Neural progenitor cell (in vitro differentiated cells): ENCODE measurements at places on chromosomes 12 and 14. TPM values are rescaled to one million over a fixed set of nuclear protein-coding genes. Genes with fewer than 3 reads are reported as not detected.

Gene CCDC88C
- 17.8 and 34.8 TPM in 2 replicates for total RNA-seq

Gene EFS
- 21.7 and 74.3 TPM in 2 replicates for total RNA-seq

DNA sequence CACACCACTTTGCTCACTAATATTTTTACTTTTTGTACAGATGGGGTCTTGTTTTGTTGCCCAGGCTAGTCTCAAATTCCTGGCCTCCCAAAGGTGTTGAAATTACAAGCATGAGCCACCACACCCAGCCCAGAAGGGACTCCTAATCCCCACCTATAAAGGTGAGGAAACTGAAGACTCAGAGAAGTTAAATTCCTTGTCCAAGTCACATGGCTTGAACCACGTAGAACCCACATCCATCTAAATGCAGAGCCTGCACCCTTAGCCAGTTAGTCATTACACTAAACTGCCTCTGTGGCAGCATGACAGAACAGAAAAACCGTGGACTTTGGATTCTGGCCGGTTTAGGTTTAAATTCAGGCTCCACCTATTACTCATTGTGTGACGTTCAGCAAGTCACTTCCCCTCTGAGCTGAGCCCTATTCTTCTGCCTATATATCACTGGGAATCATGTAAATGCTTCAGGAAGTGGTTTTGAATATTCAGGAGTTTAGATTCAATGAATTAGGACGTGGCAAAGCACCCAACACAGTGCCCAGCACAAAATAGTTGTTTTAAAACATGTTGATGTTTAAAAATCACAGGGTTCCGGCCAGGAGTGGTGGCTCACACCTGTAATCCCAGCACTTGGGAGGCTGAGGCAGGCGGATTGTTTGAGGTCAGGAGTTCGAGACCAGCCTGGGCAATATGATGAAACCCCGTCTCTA is 3.0 kb upstream of the CORO1C start:
- no peak for DNase-seq

Gene PLCZ1
- not detected in 2 replicates for total RNA-seq

DNA sequence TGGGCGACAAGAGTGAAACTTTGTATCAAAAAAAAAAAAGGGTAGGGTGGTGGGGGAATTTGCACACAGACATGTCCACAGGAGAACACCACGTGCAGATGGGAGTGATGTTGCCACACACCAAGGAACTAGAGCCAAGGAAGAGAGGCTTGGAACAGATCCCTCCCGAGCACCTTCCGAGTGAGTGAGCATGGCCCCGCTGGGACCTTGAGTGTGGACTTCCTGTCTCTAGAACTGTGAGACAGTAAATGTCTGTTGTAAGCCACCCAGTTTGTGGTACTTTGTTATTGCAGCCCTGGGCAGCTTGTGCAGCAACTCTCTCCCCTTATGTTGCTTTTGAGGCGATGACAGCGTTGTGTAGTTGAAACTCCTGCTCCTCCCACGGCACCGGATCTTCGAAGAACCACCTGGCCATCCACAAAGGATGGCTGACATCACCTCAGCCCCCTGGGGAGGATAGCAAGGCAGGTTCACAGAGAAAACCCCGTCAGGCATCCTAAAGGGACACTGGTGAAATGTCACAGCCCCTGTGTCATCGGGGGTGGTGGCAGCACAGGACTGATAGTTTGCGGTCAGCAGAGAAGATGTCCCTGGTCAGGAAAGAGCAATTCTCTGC is 54.7 kb upstream of the PLEKHG3 start:
- no peak for DNase-seq

DNA sequence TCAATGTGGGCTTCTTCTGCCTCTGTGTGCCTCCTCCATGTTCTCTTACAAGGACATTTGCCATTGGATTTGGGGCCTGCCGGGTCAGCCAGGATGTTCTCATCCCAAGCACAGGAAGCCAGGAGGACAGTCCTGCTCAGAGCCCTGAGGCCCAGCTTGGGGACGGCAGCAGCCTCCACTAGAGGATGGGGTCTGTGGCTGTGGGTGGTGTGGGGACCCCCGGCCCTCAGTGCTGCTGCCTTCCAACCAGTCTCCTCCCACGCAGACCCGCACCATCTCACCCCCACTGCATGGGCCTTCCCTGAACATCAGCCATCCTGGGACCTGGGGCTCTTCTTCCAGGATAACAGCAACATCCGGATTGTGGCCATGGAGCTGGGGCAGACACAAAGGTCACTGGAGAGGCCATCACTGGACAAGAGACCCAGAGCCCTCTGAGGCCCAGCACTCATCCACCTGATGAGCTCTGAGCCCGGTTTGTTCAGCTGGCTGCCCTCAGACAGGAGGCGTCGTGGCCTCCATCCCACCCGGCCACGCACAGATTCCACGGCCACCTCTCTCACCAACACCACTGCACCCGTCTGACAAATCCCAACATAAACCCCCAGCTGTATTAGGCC is 56.5 kb upstream of the C14orf180 start:
- DNase-seq = no peak

GRCh38 chr14:54908190-54908589 is 5.6 kb upstream of the GCH1 start:
- DNase-seq = no peak

DNA sequence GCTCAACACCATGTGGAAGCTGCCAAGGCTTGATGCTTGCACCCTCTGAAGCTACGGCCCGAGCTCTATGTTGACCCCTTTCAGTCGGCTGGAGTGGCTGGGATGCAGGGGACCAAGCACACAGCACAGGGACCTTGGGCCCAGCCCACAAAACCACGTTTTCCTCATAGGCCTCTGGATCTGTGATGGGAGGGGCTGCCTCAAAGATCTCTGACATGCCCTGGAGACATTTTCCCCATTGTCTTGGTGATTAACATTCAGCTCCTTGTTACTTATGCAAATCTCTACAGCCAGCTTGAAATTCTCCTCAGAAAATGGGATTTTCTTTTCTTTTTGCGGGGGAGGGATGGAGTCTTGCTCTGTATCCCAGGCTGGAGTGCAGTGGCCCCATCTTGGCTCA is 46.3 kb downstream of the MON2 start:
- DNase-seq = no peak

- peak; percentile 59 for DNase-seq
Observed at GRCh38 chr12:53174881-53175491, 5.5 kb upstream of the ZNF740 start.

GRCh38 chr14:58746261-58746660 is 108.5 kb downstream of the DACT1 start:
- DNase-seq = no peak

Gene MANSC4
- total RNA-seq = 0.12 TPM in 1 of 2 replicates, not detected in the other

GRCh38 chr12:127295630-127296029 is 971.3 kb upstream of the TMEM132C start:
- no peak for DNase-seq
